Caco-2 (cell line): ENCODE measurements at places on chromosomes 1 and 21. TPM values are rescaled to one million over a fixed set of nuclear protein-coding genes. Genes with fewer than 3 reads are reported as not detected.

DNA sequence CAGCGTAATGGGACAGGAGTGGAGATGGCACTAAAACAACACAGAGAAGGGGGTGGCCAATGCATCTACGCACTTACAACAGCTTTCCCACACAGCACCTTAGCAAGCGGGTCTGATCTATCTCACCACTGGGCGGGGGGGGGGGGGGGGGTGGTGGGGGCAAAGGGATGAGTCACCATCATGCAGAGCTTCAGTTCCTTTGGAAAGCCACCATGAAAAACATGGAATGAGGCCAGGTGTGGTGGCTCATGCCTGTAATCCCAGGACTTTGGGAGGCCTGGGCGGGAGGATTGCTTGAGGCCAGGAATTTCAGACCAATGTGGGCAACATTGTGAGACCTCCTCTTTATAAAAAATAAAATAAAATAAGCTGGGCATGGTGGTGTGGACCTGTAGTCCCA, 47.2 kb downstream of the KLHDC7A start:
- DNase-seq, result no peak

DNA sequence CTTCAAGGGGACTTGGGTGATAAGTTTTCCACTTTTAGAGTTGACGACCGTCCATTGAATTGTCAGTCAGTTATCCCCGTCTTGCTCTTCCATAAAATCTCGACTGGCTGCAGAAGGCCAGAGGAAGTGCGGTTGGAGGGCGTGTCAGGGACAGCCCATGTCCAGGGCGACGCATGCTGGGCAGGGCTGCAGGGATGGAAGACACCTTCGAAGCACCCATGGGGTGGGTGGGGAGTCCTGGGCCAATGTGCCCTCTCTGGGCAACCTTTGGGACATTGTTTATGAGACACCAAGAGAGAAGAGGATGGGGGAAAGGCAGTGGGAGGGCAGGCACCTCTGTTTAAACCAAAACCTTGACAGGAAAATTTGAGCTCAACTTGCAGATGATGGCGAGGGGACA, 38.6 kb upstream of the EDN2 start:
- DNase-seq, result no peak

GRCh38 chr21:25578056-25578961, 29.0 kb downstream of the MRPL39 start:
- DNase-seq, result no peak

The LZIC gene
- 27.0 and 33.2 TPM in 2 replicates for total RNA-seq

DNA sequence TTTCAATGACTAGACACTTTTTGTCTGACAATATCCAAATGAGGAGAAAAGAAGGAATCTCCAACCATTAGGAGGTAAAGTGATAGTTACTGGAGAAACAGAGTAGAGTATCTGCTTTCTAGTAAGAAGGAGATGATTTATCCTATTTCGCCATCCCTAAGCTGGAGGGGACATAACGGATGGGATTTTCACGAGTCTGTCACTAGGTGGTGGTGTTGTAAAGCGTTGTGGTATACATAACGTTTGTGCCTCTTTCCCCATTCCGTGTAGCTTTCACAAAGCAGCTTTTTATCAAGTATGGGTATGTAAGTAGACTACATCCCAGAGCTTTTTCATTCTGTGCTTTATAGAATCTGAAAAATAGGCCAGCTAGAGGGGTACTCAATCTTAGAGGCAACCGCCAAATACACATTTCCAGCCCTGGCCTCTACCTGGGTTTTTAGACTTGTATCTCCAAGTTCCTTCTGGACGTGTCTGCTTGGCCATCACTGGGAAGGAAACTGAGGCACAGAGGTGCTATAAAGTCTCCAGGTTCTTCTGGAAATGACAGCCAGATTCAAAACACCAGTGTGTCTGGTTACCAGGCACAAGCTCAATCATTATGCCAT, 33.3 kb upstream of the FAM3B start:
- DNase-seq, result peak; percentile 61

DNA sequence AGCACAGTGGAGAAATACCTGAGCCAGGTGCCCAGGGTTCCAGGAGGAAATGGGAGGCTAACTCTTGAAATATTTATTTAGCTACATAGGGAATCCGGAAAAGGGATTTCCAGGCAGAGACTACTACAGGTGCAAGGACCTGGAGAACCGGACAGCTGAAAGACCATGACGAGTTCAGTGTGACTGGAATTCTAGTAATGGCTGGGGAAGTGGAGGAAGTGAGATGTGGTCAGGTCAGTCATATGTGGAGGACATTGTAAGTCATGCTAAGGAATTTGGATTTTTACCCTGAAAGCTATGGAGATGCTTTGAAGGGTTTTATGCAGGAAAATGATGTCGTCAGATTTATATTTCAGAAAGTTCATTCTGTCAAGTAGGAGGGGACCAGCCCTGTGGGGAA, 1.8 kb downstream of the CAP1 start:
- no peak for DNase-seq

DNA sequence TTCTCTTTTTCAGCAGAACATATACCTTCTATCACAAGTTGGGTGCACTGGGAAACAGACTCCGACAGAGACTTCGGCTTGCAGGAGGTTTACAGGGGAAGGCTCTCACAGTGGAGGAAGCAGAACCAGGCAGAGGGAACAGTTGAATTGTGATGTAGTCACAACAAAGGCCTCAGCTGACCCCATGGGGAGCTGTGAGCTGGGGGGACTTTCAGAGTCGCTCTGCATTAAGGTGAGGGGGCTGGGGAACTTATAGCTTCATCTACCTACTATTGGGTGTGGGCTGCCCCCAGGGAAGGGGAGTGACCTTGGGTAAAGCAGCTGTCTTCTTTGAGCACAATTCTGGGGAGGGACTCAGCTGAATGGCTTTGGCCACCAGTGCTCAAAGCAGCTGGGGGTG, 94.9 kb upstream of the POU3F1 start:
- no peak for DNase-seq

The SASS6 gene
- total RNA-seq, result 9.5 and 10.1 TPM in 2 replicates

The UBE2U gene
- not detected in 2 replicates for total RNA-seq

- no peak for DNase-seq
Observed at GRCh38 chr1:210098356-210098755, 134.2 kb upstream of the SERTAD4 start.

The CTBS gene
- total RNA-seq, result 4.7 and 5.4 TPM in 2 replicates

DNA sequence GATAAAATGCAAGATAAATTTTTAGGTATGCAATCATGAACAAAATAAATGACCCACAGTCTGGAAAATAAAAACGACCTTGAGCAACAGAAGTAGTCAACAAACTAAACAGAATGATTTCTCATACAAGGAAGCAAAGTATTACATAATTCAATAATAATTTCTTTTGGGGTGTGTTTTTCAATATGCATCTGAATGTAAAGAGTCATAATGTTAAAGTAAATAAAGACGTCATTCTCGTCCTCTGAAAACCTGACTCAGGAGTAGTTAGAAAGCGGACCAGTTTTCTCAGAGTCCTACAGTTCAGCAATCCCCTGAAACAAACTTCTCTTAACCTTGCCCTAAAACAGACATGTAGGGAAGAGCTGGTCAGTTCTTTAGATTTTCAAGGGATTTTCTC, 18.6 kb downstream of the CDC42BPA start:
- no peak for DNase-seq

The UBL4B gene
- not detected in 2 replicates for total RNA-seq

The TNFSF4 gene
- total RNA-seq, result 1.3 and 1.7 TPM in 2 replicates

The FCRL2 gene
- not detected in 2 replicates for total RNA-seq

- no peak for DNase-seq
Observed at GRCh38 chr1:231688989-231689388, 62.4 kb downstream of the DISC1 start.

- DNase-seq, result no peak
Observed at GRCh38 chr1:34476371-34476770, 278.5 kb upstream of the GJB5 start.

DNA sequence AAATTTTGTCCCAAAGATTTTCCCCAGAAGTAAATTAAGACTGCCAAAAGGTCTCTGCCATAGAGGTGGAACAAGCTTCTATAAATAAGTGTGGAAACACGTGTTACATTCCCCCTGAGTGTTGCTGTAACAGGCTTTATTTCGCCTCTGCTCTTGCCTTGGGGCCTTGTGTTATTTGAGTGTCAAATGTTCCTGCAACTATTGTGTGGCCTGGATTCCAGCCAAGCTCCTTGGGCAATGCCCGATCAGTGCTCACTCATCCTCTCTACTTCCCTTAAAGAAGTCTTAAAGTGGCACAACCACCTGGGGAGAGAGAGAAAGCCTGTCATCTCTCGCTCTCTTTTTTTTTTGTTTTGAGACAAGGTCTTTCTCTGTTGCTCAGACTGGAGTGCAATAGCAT, 156.7 kb downstream of the NR5A2 start:
- no peak for DNase-seq

DNA sequence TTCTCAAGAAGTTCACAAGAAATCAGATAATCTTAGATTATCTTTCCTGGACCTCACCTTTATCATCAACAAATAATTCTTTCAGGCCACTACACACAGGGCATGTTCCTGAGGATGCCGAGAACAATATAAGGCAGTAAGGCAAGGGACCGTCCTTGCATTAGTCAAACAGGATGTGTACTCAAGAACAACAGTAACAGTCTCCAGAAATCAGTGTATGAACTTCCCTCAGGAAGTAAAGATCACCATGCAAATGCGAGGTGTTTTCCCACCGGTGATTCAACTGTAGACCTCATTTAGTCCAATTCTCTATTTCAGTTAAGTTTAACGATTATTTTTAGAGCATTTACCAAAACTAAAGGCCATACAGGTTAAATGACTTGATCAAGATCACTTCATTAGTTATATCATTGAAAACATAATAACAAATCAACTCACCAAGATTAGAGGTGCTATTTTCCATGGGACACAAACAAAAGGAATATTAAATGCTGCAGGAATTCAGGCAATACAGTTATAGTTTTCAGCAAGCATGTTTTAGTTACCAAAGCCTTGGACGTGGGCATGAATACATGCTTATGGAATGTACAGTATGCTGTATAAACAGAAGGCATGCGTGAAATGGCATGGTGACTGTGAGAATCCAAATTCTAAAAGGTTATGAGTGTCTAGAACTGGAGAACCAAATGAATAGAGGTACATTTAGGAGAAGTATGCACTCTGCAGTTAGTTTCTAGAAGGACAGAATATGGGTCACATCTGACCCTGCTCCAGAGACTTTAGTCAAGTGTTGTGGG, 145.2 kb downstream of the TNR start:
- no peak for DNase-seq

DNA sequence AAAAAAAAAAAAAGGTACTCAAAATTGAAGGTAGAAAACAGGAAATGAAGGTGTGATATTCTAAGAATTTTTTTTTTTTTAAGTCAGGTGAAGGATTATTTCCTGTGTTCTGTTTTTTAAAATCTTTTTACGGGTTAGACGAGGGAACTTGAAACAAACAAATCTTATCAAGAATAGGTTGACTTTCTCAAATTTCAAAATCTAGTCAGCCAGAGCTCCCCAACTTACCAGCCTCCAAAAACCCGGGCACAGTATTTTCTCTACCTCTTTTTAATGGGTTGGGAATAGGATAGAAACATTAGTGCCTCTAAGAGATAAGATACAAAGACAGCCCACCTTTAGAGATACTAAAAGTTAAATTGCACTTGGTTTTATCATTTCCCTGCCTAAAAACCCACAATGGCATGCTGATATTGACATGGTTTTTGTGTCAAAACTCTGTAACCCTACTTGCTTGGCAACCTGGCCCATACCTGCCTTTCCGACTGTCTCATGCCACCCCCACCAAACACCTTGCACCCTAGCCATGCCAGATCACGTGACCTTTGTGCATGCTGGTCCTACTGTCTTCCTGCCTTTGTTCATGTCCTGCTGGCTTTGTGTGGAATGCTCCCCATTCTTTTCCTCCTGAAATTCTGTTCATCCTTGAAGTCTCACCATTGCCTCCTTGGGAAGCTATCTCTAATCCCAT, 4.2 kb downstream of the RCAN3 start:
- DNase-seq, result no peak

The BRINP3 gene
- total RNA-seq, result not detected in 2 replicates

DNA sequence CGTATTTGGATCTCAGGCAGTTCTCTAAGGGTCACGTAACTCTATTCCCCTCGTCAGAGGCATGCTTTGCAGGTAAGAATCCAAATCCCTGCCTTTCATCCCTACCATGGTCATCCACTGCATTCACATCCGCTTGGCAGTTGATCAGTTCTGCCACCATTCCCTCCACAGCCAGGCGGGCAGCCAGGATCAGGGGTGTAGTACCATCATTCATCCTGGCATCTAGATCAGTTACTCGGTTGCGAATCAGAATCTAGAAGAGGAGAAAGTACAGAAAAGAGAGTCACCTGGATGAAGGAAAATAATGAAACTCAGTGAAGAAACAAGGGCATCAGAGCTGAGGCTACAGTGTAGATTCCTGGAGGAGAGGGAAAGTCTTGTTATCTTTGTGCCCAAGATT, 22.0 kb upstream of the ADAM30 start:
- DNase-seq, result no peak

- DNase-seq, result no peak
Observed at GRCh38 chr1:246971090-246971721, 36.7 kb downstream of the ZNF695 start.

DNA sequence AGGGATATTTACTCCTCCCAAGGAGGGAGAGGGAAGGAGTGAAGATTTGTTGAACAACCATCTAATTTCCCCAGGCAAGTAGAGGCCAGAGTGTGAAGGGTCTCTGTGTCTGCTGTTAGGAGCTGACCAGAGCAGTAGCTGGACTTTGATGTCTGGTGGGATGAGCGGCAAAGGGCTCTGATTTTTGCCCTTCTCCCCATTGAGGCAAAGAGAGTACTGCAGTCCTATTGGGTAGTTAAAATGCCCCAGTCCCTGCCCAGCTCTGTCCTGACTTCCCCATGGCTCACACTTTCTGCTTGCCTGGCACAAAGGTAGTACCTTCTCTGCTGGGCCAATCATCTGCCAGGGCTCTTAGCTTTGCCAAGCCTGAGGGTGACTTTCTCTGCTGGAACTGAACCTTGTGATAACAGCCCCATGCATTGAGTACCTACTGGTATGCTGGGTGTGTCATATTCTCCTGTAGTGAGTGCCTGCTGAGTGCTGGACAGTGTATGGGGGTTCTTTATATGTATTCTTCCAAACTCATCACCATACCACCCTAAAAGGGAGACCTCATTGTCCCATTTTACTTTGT, 64.0 kb upstream of the SELENON start:
- DNase-seq, result no peak

The KRTAP11-1 gene
- not detected in 2 replicates for total RNA-seq

- DNase-seq, result peak; percentile 41
Observed at GRCh38 chr1:56709269-56709880, 64.3 kb downstream of the PRKAA2 start.
